ENCODE measurements at places on chromosomes 16 and 17. TPM values are rescaled to one million over a fixed set of nuclear protein-coding genes. Genes with fewer than 3 reads are reported as not detected.

The CTRB1 gene
- total RNA-seq: not detected

The PYY gene
- total RNA-seq: 0.17 TPM

- DNase-seq: no peak
Observed at GRCh38 chr16:57826706-57827625, 24.7 kb upstream of the KIFC3 start.

DNA sequence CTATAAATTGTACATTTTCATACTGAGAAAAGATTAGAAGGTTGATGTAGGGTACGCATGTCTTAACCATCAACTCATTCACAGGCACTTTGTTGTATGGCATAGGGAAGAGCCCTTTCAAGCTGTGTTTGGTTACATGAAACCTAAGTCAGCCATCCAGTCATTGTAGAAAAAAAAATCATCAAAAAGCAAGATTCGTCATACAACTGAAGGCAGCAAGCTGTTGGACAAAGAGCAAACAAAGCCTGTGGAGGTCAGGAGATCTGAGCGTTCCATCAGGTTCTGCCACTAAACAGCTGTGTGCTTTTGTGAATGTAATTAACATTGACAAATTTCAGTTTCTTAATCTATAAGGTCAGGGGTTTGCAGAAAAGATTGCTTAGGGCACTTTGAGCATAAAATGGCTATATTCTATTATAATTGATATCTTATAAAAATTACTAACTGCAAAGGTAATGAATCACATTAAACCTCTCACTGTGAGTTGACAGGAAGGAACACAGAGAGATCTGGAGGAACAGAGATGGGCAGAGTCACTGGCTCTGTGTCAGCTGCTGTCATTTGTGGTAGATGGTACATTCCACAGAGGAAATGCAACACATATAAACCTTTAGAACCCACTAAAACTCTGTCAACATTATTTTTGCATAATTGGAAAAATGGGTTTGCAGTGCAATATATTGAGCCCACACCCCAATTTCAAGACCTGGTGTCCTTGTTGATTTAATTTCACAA, 66.3 kb upstream of the MYOCD start:
- no peak for DNase-seq

- DNase-seq: no peak
Observed at GRCh38 chr16:28495795-28496749, 1.6 kb downstream of the APOBR start.

- DNase-seq: no peak
Observed at GRCh38 chr17:6380915-6381438, 53.9 kb downstream of the AIPL1 start.

DNA sequence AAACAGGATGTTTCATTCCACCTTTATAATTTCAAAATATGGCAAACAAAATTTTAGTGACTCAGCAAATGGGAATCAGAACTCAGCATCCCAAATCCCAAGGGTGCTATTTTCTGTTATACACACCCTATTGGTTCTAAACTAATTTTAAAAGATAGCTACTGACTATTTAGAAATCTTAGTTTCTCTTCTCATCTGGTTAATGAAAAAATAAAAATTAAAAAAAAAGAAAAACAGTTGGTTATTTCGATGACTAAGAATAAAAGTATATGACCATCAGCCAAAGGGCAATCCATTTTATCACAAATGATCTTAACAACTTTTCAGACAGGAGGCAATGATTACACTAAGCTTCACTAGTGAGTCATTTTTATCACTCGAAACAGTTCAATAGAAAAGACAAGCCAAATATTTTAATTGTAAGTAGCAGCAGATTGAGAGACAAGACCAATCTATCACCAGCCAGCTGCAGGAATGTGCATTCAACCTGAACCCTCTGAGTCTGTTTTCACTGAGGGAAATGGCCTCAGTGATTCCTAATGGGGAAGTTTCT, 15.2 kb downstream of the PHLPP2 start:
- DNase-seq: no peak

DNA sequence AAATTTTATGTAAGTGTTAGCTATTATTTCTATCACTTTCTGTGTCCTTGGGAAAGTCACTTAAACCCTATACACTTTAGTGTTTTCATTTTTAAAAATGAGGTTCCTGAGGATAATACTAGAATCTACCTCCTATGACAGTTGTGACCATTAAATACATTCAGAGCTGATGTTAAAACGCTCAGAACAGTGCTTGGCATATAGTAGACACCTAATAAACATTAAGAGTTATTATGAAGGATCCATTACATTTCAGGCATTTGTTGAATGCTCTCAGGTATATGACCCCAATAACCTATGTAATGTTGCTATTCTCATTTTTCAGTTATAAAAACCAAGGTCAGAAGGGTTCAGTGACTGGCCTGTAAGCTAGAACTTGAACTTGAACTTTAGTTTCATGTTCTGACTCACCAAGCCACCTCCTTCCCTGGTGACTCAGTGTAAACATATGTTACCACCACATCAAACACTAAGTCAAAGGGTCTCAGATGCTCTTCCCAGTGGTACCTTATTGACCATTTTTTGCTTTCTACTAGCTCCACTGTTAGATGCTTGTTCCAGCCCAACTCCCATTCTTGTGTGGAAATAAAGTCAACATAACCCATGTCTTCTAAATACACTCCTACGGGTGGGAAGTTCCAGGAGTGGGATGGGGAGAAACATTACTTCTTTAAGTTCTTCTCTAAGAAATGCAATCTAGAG, 47.6 kb downstream of the HSD17B2 start:
- DNase-seq: peak; percentile 42

GRCh38 chr17:57025876-57026275, 47.9 kb downstream of the SCPEP1 start:
- DNase-seq: no peak
